WTC11 (cell line): ENCODE measurements at places on chromosomes 3 and 15. TPM values are rescaled to one million over a fixed set of nuclear protein-coding genes. Genes with fewer than 3 reads are reported as not detected.

- no peak for DNase-seq
- H3K27ac ChIP-seq, result peak overlapping the region; percentile 64
- peaks cover 10% of the 10 kb centered on the region for H3K36me3 ChIP-seq
- H3K27me3 ChIP-seq, result no peaks in the 10 kb centered on the region
- H3K4me3 ChIP-seq, result no peak overlapping the region
Measured at GRCh38 chr15:40958146-40958545, 4.9 kb downstream of the CHAC1 start.

GRCh38 chr3:197793247-197793646 is 2.2 kb downstream of the LRCH3 start:
- H3K27ac ChIP-seq, result 0 out of 2 replicates have a peak overlapping the region, but pooled peaks have one; percentile 60
- H3K4me1 ChIP-seq, result peaks cover 24% of the 10 kb centered on the region
- peak overlapping the region; percentile 41 for H3K4me3 ChIP-seq

- H3K27ac ChIP-seq, result no peak overlapping the region
- DNase-seq, result no peak
- H3K36me3 ChIP-seq, result no peaks in the 10 kb centered on the region
- no peak overlapping the region for H3K4me3 ChIP-seq
- no peaks in the 10 kb centered on the region for H3K27me3 ChIP-seq
Measured at GRCh38 chr3:29409409-29409808, 128.5 kb downstream of the RBMS3 start.

DNA sequence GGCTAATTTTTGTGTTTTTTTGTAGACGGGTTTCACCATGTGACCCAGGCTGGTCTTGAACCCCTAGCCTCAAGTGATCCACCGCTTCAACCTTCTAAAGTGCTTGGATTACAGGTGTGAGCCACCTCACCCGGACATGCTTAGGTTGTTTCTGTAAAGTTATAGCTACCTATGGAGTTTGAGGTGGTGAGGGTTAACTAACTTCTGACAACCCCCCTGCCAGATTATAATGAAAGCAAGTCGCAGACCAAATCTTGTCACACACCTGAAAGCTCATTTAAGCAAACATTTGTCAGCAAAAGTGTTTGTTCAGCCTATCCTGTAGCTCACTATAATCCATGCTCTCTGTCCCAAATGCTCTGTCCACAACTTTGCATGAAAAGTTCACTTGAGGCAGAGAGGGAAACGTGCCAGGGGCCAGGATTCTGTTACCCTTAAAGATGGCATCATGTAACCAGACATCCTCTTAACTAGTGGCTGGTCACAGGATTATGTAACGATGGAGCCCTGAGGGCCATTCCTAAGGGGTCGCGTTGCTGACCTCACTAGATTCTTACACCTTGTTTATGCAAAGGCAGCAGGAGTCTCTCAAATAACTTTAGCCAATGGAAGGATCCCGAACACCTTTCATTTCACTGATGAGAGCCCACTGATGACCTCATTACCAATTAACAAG is 24.1 kb upstream of the SENP5 start:
- no peak overlapping the region for H3K27ac ChIP-seq
- H3K4me3 ChIP-seq, result no peak overlapping the region
- H3K36me3 ChIP-seq, result peaks cover 10% of the 10 kb centered on the region
- no peaks in the 10 kb centered on the region for H3K4me1 ChIP-seq
- H3K27me3 ChIP-seq, result peaks cover 2% of the 10 kb centered on the region; the same call in 1 of the 2 replicates

- no peak for DNase-seq
- H3K36me3 ChIP-seq, result peaks cover 46% of the 10 kb centered on the region
- H3K27ac ChIP-seq, result peak overlapping the region; percentile 29; the same call in 1 of the 2 replicates
- H3K4me1 ChIP-seq, result peaks cover 59% of the 10 kb centered on the region
Measured at GRCh38 chr15:25401501-25401900, 37.3 kb downstream of the UBE3A start.

GRCh38 chr3:15638193-15638890 is 36.8 kb downstream of the BTD start:
- no peak for DNase-seq
- peaks cover 16% of the 10 kb centered on the region for H3K36me3 ChIP-seq
- peaks cover 31% of the 10 kb centered on the region for H3K4me1 ChIP-seq
- H3K27me3 ChIP-seq, result no peaks in the 10 kb centered on the region
- no peak overlapping the region for H3K4me3 ChIP-seq
- no peak overlapping the region for H3K27ac ChIP-seq

GRCh38 chr15:63612300-63612699 is 15.1 kb downstream of the FBXL22 start:
- H3K36me3 ChIP-seq, result peaks cover 20% of the 10 kb centered on the region; the same call in 1 of the 2 replicates
- no peak overlapping the region for H3K4me3 ChIP-seq
- no peak overlapping the region for H3K27ac ChIP-seq
- H3K27me3 ChIP-seq, result no peaks in the 10 kb centered on the region
- 0 out of 2 replicates have a peak, but pooled peaks cover 4% of the 10 kb centered on the region for H3K4me1 ChIP-seq

GRCh38 chr3:136733317-136733833 is 18.8 kb downstream of the STAG1 start:
- H3K27me3 ChIP-seq, result no peaks in the 10 kb centered on the region
- H3K27ac ChIP-seq, result no peak overlapping the region
- H3K4me1 ChIP-seq, result peaks cover 45% of the 10 kb centered on the region
- no peak overlapping the region for H3K4me3 ChIP-seq

- peaks cover 3% of the 10 kb centered on the region for H3K36me3 ChIP-seq
- no peak overlapping the region for H3K4me3 ChIP-seq
Measured at GRCh38 chr3:179265875-179266274, 15.0 kb upstream of the KCNMB3 start.

DNA sequence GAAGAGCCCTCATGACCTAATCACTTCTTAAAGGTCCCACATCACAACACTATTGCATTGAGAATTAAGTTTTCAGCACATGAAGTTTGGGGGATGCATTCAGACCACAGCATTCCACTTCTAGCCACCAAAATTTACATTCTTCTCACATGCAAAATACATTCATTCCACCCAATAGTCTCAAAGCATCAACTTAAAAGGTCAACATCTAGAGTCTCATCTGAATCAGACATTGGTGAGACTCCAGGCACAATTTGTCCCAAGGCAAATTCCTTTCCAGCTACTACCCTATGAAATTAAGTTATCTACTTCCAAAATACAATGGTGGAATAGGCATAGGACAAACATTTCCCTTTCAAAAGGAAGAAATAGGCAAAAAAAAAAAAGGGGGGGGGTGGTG is 64.9 kb downstream of the PLSCR2 start:
- H3K4me3 ChIP-seq, result no peak overlapping the region
- H3K4me1 ChIP-seq, result peaks cover 27% of the 10 kb centered on the region
- no peak overlapping the region for H3K27ac ChIP-seq
- no peaks in the 10 kb centered on the region for H3K36me3 ChIP-seq
- DNase-seq, result no peak

GRCh38 chr15:31360843-31361763 is 34.5 kb downstream of the KLF13 start:
- no peak for DNase-seq
- no peaks in the 10 kb centered on the region for H3K27me3 ChIP-seq
- H3K4me3 ChIP-seq, result peak overlapping the region; percentile 21; the same call in 1 of the 2 replicates
- H3K4me1 ChIP-seq, result peaks cover 89% of the 10 kb centered on the region

DNA sequence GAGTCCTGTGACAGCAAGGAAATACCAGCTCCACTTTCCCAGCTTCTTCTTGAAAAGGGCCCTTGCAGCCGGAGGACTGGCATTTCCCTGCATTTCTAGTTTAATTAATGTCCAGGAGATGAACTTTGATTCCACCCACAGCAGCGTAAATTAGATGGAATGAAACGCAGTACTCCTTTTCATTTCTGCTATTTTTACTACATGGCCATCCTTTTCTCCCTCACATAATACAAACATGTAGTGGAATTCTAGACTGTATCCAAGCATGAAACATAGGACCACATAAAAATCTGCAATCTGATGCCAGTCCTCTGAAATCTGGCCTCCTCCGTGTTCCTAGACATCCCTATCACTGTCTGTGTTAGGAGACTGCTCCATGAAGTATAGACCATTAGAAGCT is 403.2 kb downstream of the NR2F2 start:
- H3K4me1 ChIP-seq, result peaks cover 22% of the 10 kb centered on the region
- DNase-seq, result no peak

GRCh38 chr15:98169551-98169950 is 209.0 kb downstream of the ARRDC4 start:
- H3K27me3 ChIP-seq, result no peaks in the 10 kb centered on the region

DNA sequence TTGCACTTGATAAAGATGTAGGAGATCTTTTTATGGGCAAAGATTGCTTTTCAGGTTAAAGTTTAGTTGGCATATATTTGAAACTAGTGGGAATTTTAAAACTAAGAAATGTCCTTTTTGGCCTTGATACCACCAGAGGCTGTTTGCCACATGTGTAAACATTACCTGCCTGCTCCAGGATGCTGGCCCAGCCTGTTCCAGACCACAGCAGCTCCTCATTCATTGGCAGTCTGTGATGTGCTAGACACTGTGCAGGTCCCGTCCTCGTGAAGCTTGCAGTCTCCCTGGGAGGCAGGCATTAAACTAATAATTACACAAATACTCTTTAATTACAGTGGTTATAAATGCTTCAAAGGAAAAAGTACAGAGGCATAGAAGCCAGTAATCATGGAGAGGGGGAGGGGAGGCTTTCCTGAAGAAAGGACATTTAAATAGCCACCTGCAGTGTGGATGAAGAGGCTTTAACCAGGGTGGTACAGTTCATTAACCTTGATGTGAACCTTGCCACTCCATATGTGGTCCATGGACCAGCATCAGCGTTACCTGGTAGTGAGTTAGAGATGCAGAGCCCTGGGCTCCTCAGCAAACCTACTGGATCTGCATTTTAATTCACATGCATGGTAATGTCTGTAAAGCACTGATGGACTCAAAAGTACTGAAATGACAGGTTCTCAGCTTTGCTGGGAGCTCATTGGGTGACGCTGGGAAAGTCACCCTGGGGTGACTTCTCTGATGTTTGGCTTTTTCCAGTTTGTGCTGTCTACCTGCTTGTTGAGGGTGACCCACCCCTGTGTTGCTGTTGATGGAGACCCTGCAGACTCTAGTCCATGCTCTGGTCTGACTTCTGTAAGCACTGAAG is 5.3 kb downstream of the ZNF710 start:
- H3K4me1 ChIP-seq, result peaks cover 50% of the 10 kb centered on the region
- no peak overlapping the region for H3K27ac ChIP-seq
- H3K4me3 ChIP-seq, result no peak overlapping the region
- H3K27me3 ChIP-seq, result peaks cover 15% of the 10 kb centered on the region
- DNase-seq, result no peak
- H3K36me3 ChIP-seq, result peaks cover 4% of the 10 kb centered on the region

- no peak for DNase-seq
- H3K4me3 ChIP-seq, result no peak overlapping the region
- H3K4me1 ChIP-seq, result no peaks in the 10 kb centered on the region
- peaks cover 4% of the 10 kb centered on the region for H3K36me3 ChIP-seq
- H3K27me3 ChIP-seq, result no peaks in the 10 kb centered on the region
Measured at GRCh38 chr15:84859651-84860050, 24.8 kb upstream of the SLC28A1 start.

GRCh38 chr15:42401544-42402454 is 42.5 kb downstream of the CAPN3 start:
- H3K4me1 ChIP-seq, result no peaks in the 10 kb centered on the region
- no peaks in the 10 kb centered on the region for H3K27me3 ChIP-seq
- H3K36me3 ChIP-seq, result no peaks in the 10 kb centered on the region
- H3K27ac ChIP-seq, result no peak overlapping the region

GRCh38 chr3:119195911-119196310 is 22.5 kb downstream of the UPK1B start:
- H3K36me3 ChIP-seq, result no peaks in the 10 kb centered on the region
- H3K27me3 ChIP-seq, result no peaks in the 10 kb centered on the region
- H3K4me3 ChIP-seq, result no peak overlapping the region
- no peak overlapping the region for H3K27ac ChIP-seq
- peaks cover 4% of the 10 kb centered on the region for H3K4me1 ChIP-seq

DNA sequence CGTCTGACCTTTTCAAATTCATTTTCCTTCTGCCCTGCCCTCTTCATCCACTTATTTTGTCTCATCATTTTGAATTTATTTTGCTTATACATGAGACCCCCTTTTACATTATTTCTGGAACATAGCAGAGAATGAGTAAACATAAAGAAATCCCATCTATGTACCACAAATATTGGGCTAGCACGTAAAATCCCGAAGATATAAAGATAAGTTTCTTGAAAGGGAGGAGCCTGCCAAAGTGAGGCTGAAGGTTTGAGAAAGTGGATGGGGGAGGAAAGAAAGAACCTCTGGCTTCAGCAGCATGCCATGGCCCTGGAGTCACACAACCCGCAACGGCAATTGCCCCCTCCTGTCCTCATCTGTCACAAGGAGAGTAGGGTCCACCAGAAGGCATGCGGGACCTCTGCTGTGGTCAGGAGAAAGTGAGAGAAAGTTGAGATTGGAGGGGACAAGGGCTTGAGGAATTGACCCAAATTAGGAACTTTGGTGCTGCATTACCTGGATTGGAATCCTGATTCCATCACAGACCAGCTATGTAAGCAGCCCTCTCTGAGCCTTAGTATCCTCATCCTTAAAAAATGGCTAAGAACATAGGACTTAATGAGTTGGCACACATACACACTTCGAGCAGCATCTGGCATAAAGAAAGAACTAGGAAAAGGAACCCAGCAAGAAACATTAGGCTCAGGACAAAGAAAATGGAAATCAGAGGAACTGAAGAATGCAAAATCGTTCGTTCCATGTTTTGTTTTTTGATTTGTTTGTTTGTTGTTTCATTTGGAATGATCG is 53.7 kb upstream of the GYG1 start:
- no peaks in the 10 kb centered on the region for H3K27me3 ChIP-seq
- DNase-seq, result no peak
- H3K27ac ChIP-seq, result no peak overlapping the region
- H3K4me1 ChIP-seq, result peaks cover 6% of the 10 kb centered on the region
- H3K4me3 ChIP-seq, result no peak overlapping the region

DNA sequence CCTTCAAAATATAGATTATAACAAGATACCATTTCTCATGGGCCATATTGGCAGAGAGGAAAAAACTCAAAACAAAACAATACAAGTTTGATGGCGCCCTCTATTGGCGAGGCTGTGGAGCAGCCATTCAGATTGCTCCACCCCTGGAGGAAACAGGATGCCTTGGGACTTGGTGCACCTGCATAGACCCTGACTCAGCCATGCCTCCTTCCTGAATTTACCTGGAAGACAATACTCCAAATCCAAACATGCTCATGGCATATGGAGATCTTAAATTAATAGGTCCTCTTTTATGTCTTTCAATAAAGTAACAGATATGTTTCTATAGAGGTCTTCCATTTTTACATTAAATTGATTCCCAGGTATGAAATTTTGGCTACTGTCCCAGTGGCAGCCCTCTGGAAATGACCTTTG is 90.0 kb downstream of the APBA2 start:
- H3K27ac ChIP-seq, result no peak overlapping the region
- no peaks in the 10 kb centered on the region for H3K27me3 ChIP-seq
- H3K4me1 ChIP-seq, result peaks cover 3% of the 10 kb centered on the region; the same call in 1 of the 2 replicates
- H3K36me3 ChIP-seq, result no peaks in the 10 kb centered on the region
- DNase-seq, result peak; percentile 66
- no peak overlapping the region for H3K4me3 ChIP-seq

Gene ADAMTS17
- 1.8 to 2.8 TPM (median 2.2 TPM) in 3 replicates for total RNA-seq

Gene NPAP1
- 0.11 to 0.13 TPM (median 0.11 TPM) in 3 replicates for total RNA-seq

Gene MRAS
- total RNA-seq, result 11.1 to 14.8 TPM (median 11.7 TPM) in 3 replicates

Gene MINAR1
- 0.78 to 1.4 TPM (median 0.80 TPM) in 3 replicates for total RNA-seq

Gene CPLX3
- total RNA-seq, result 0.09 to 0.21 TPM (median 0.09 TPM) in 3 replicates

Gene CLRN1
- total RNA-seq, result not detected in 3 replicates
